IPS-NIHi11 (cell line): ENCODE measurements at places on chromosomes 7 and 10.

GRCh38 chr10:110967009-110967630 is 47.7 kb downstream of the SHOC2 start:
- no peak for DNase-seq

GRCh38 chr7:7257899-7258692 is 75.8 kb downstream of the C1GALT1 start:
- DNase-seq = no peak

- DNase-seq = no peak
Observed at GRCh38 chr7:131961054-131961680, 404.7 kb upstream of the PODXL start.

GRCh38 chr10:62424026-62424425 is 49.9 kb downstream of the ZNF365 start:
- no peak for DNase-seq

GRCh38 chr10:127346604-127347003 is 150.2 kb upstream of the INSYN2A start:
- DNase-seq = no peak

GRCh38 chr7:44447874-44448425 is 42.5 kb downstream of the NUDCD3 start:
- no peak for DNase-seq

- no peak for DNase-seq
Observed at GRCh38 chr10:122341141-122341810, 33.2 kb upstream of the PLEKHA1 start.

DNA sequence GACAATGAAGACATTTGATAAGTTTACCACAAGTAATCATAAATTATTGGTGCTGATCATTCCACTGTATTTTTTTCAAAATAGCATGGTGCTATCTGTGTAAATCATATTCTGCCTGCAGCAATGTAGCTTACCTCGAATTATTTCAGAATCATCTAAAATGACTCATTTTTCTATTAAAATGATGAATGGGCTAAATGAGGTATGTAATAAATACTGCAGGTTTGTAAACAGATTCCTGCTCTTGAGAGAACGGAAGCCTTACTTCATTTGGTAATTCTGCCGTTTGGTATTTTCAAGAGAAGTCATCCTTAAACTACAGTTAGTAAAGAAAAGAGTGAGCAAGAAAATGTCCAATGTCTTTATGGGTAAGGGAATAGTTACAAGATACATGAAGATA is 115.9 kb downstream of the CHCHD3 start:
- DNase-seq = no peak

DNA sequence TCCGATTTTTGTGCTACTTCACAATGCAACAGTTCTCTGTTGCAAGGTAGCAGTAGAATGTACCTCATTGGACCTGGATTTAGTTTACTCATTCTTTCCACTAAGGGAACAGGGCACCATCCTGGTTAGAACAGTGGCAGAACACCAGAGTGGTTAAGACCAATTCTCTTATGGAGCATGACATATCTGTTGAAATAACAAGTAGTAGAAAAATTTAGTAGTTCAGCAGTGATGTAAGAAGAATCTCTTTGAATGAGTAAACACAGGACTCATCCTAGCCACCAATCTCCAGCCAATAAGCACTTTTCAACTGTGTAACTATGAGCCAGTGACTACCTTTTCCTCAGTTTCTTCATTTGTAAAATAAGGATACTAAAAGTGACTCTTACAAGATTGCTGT is 2.4 kb downstream of the ANKRD22 start:
- DNase-seq = no peak

DNA sequence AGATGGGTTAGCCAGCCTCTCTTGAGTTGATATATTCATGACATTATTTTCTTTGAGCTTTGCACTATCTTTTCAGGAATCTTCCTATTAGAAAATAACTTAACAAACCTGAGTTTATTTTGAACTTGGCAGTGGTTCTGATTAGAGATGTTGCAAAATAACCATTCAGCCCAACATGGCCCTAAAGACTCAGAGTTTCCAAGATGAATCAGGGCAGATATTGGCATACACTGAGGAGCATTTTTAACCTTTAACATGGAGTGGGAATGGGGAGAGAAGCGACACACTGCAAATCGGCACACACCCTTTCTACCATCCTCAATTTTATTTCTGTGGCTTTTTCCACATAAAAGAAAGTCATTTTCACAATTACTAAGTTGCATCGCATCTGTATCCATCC is 190.8 kb downstream of the TRIL start:
- no peak for DNase-seq

- DNase-seq = peak; percentile 80
Observed at GRCh38 chr10:102229810-102230263, 3.7 kb downstream of the ELOVL3 start.

- no peak for DNase-seq
Observed at GRCh38 chr7:114777288-114777687, 144.6 kb upstream of the MDFIC start.

DNA sequence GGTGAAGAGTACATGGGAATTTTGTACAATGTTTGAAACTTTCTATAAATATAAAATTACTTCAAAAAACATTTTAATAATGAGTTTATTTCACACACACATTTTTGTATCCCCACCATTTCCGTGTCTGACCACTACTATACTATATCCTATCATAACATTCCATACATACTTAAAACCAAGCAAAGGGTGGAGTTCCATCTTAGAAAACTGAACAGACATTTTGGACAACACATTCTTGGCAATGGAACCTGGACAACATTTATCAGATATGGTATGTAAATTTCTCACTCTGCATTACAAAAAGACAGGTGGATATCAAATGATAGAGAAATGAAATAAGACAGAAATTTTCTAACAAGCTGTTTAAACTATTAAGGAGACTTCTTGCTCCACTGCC is 168.9 kb downstream of the TWIST1 start:
- no peak for DNase-seq

DNA sequence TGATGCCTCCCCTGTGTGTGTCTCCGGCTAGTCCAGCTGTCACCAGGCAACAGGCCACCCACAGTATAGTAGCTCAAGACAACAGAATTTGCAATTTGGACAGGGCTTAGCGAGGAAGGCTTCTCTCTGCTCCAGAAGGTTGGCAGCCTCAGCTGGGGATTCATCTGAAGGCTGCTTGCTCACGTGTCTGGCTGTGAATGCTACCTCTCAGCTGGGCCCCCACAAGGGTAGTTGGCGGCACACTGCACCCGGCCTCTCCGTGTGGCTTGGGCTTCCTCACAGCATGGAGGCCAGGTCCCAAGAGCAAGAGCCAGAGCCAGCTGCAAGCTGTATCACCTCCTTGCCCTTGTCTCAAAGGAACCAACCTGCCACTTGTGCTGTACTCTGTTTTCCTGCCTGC is 19.2 kb downstream of the ECHDC3 start:
- DNase-seq = no peak

DNA sequence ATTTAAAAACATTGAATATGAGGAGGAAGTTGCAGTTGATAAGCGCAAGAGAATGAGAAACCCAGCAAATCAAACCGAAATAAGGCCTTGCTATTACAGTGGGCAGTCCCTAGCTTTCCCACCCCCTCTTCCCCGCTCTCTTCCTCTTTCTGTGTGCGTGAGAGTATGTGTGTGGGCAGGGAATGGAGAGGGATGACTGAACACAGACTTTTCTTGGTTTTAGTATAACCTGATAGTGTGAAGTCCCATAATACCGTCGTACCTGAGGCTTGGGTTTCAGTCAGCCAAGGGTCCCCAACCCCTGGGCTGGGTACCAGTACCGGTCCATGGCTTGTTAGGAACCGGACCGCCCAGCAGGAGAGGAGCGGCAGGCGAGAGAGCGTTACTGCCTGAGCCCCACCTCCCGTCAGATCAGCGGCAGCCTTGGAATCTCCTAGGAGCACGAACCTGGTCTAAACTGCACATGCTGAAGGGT is 255.3 kb downstream of the CELF2 start:
- DNase-seq = no peak

DNA sequence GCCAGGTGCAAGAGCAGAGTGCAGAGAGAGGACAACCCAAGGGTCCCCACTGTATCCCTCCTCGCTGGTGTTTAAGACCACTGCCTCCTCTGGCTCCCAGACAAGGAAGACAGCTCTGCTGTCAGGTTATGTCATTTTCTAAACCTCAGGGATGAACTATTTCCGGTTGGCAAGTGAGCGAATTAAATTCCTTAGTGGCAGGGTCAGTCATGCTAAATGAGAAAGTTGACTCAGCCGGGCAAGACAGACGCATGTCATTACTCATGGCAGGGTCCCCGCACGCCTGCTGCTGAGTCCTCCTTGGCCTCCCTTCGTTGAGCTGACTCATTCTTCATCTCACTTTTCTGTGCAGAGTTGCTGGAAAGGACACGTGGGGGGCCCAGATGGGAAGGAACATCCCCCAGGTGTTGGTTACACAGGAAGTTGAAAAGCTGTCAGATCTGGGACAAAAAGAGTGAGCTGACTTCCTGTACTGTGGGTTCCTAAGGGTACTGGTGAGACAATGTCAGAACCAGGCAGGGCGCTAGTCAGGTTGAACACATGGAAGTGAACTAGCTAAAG is 47.1 kb upstream of the UCN3 start:
- peak; percentile 25 for DNase-seq

DNA sequence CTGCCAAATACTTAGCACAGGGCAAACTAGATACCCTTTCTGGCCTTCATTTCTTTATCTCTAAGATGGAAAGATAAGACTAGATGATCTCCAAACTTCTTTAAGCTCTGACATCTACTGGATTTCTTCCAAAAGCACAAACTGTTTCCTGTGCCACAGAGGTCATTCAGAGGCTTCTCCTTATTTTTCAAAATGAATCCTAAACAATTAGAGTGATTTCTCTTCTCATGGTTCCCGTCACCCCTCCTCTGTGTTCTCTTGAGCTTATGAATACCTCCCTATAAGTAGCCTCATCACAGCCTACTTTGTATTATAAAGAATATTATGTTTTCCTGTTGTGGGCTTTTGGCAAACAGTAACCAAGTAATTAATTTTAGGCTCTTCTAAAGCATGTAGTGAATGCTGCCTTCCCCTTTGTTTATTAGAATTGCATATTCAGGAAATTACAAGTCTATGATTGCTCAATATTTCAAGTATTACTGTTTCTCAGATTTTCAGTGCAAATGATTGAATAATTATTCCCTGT is 179.5 kb downstream of the REEP3 start:
- DNase-seq = no peak

DNA sequence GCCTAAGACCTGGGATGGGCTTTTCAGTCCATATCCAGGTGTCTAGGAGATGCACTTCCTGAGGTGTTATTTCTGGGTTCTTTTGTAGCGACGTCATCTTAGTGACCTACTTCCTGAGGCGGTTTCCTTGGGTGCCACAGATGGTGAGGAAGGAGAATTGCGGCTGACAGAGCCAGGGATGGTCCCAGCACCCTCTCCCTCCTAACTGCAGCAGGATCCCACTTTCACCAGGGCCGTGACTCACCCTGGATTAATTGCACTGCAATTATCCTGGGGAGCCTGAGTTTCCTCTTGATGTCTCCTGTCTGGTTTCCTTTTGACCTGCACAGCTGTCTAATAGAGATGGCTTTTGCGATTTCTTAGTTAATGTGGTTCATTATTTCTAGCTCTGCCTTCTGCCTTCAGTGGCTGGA is 271.7 kb downstream of the TCF7L2 start:
- DNase-seq = no peak

GRCh38 chr10:89389254-89389653 is 3.2 kb upstream of the IFIT1 start:
- no peak for DNase-seq

- DNase-seq = no peak
Observed at GRCh38 chr10:96708456-96708855, 11.9 kb downstream of the PIK3AP1 start.

GRCh38 chr7:102318482-102318971 is 31.9 kb downstream of the SH2B2 start:
- no peak for DNase-seq

GRCh38 chr7:4809666-4810065 is 34.2 kb downstream of the AP5Z1 start:
- DNase-seq = no peak

GRCh38 chr10:51876503-51876902 is 177.1 kb upstream of the CSTF2T start:
- no peak for DNase-seq

DNA sequence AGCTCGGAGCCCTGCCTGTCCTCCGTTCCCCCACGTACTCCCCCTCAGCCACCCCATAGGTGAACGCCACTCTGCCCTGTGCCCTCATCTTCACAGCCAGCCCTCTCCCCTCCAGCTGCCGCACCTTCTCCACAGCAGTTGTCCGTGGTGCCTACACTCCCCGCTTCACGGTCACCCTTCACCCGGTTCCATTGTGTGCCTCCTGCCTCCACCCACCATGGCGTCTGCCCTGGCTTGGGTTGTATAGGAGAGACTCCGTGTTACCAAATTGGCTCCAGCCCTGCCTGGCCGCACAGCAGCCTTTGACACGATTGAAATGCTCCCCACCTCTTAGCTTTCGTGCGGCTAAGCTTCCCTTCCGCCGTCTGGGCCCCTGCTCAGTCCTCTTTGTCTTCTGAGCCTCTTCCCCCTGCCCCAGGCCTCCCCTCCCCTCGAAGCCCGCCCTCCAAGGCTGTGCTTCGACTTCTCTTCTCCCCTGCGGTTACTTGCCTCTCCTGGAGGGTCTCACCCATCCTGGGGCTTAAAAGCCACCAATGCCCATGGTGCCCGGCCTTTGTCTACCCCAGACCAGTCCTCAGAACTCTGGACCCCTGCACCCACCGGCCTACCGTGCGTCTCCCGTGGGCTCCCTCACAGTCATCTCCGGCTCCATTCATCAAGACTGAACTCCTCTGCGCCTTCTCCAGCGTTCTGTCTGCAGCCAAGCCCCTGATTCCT is 18.5 kb upstream of the NODAL start:
- DNase-seq = peak; percentile 47

GRCh38 chr10:117107238-117107637 is 30.8 kb downstream of the VAX1 start:
- no peak for DNase-seq

DNA sequence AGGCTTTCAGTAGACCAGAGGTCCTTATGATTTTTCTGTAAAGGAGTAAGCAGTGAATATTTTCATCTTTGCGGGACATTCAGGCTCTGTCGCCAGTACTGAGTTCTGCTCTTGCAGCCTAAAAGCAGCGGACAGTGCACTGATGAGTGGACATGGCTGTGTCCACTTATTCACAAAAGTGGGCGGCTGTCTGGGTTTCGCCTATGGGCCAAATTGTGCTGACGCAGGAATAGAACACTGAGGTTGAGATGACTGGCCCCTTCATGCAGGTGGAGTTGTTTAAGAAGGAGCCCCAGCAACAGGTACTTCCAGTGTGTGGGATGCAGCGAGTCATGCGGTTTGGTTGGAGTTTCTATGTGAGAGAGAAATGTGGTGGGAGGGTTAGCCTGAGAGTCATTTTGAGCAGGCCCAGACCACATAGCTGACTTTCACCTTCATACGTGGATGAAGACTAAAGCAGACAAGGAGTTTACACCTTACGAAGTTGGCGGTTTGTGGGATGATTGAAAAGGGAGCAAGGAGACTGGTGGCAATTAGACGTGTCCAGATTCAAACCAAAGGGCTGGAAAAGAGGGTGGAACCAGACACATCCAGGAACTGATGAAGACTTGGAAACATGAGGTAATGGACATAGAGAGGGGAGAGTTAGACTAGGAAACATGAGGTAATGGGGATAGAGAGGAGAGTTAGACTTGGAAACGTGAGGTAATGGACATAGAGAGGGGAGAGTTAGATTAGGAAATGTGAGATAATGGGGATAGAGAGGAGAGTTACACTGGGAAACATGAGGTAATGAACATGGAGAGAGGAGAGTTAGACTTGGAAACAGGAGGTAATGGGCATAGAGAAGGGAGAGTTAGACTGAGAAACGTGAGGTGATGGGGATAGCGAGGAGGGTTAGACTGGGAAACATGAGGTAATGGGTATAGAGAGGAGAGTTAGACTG is 38.2 kb downstream of the WDR37 start:
- no peak for DNase-seq
